ENCODE measurements at places on chromosomes 3 and 15. TPM values are rescaled to one million over a fixed set of nuclear protein-coding genes. Genes with fewer than 3 reads are reported as not detected.

DNA sequence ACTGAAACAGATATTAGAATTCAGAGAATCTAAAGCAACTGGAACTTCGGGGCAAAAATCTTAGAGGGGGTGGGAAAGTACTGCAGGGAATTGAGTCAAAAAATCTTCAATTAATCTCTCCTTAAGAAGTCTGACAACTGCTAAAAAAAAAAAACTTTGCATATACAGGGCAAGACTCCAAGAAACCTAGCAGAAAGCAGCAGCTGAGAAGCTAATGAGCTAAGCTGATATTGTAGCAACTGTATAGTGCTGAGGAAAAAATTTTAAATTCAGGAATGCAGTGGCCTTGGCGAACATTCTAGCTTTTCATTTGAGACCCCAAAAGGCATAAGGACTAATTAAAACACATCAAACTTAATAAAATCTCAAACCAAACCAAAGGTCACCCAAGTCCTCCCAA lies 113.6 kb downstream of the SCAPER start:
- no peak overlapping the region for H3K27ac ChIP-seq
- H3K36me3 ChIP-seq, result peaks cover 13% of the 10 kb centered on the region
- no peak for DNase-seq

DNA sequence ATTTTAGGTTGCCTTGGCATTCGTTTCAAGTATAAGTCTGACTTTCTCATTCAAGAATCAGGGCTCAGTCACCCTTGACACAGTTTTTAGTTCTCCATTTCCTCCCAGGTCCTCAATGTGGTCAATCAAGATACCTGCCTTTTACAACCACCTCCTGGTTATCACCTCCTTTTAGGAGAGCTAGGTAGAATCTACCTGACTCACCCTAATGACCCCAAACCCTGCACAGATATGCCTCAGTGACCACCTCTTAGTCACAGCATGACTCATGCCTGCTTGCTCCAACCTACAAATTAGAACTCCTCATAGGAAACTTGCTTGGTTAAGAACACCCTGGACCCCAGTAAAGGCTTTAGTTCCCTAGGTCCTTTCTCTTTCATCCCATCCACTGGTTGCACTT lies 22.5 kb downstream of the DMXL2 start:
- H3K27ac ChIP-seq, result no peak overlapping the region
- no peaks in the 10 kb centered on the region for H3K36me3 ChIP-seq

Gene HHLA2
- total RNA-seq, result not detected

DNA sequence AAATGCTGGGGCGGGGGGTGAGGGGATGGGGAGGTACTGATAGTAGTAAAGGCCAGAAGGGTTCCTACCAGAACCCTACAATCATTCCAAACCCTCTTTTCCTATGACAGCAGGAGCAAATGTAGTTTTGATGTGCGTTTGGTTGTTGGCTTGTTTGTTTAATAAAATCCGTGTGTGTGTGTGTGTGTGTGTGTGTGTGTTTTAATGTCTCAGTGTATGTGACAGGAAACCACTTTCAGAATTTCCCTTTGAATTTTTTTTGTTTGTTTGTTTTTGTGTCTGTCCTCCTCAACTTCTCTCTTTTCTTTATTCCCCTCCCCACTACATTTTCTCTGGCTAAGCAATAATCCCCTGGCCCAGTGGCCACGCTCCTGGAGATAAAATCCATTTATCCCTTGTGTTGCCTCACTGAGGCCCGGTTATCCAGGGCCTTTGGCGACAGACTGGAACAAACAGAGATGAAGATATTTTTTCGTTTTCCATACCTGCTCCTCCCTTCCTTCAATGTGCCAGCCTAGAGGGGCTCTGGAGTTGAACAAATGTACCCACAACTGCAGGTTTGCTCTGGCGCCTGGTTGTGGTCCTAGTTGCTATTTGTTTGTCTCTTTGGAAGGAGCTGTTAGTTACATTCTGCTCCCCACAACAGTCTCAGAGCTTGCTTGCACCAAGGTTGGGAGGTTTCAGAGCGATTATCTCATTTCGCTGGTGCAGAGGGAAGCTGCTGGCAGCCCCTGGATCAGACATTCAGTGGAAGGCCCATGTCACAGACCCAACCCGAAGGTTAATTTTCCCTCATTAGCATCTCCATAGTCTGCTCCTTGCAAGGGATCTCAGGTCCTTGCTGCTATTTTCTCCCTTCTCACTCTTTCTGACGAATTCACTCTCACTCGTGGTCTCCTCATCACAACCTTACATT lies 17.9 kb downstream of the NR2F2 start:
- peaks cover 85% of the 10 kb centered on the region for H3K4me1 ChIP-seq
- H3K36me3 ChIP-seq, result peaks cover 53% of the 10 kb centered on the region
- no peak for DNase-seq
- H3K4me3 ChIP-seq, result peak overlapping the region; percentile 18
- peak overlapping the region; percentile 67 for H3K27ac ChIP-seq

Gene CHRNA7
- total RNA-seq, result not detected

DNA sequence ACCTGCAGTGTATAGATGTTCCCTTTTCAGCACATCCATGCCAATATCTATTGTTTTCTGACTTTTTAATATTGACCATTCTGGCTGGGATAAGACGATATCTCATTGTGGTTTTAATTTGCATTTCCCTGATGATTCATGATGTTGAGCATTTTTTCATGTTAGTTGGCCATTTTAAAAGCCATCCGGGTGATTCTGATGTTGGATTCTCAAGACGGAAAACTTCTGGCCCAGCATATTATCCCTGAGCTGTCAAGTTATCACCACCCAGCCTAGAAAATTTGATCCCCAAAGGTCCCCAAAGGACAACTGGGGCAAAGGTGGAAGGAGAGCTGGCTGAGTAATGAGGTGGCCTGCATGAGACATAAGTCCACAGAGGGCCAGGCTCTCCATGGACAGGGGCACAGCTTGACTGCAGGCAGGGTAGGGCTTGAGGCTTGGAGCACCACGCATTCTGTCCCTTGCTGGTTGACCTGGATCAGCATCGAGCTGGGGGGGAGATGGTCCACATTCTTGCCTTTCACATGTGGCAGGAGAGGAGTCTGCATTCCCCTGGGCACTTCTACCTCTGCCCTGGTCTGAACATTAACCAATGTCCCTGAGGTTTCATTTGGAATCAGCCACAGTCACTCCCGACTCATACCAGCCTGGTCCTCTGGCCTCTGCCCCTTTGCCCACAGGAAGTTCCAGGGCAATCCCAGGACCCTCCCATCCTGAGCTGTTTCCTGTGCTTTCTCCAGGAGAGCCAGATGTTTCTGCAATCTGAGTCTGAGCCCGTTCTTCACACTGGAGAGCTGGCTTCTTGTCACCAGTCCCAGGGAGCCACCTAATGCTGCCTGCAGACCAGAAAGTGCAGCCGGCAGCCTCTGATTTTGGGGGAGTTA lies 69.2 kb downstream of the ISG20 start:
- H3K36me3 ChIP-seq, result no peaks in the 10 kb centered on the region
- peak; percentile 24 for DNase-seq
- peaks cover 20% of the 10 kb centered on the region for H3K27me3 ChIP-seq
- peak overlapping the region; percentile 73 for H3K27ac ChIP-seq
- peak overlapping the region; percentile 51 for H3K4me3 ChIP-seq
- peaks cover 28% of the 10 kb centered on the region for H3K4me1 ChIP-seq

- peaks cover 19% of the 10 kb centered on the region for H3K4me1 ChIP-seq
- H3K36me3 ChIP-seq, result no peaks in the 10 kb centered on the region
- no peak for DNase-seq
- no peak overlapping the region for H3K4me3 ChIP-seq
- H3K27me3 ChIP-seq, result peaks cover 3% of the 10 kb centered on the region
Measured at GRCh38 chr3:69997631-69998307, 1.8 kb upstream of the SAMMSON start.

Gene LRTM1
- total RNA-seq, result not detected

GRCh38 chr3:191702121-191702520 lies 241.2 kb downstream of the PYDC2 start:
- DNase-seq, result no peak
- H3K36me3 ChIP-seq, result peaks cover 6% of the 10 kb centered on the region
- H3K27me3 ChIP-seq, result no peaks in the 10 kb centered on the region
- H3K4me3 ChIP-seq, result no peak overlapping the region

DNA sequence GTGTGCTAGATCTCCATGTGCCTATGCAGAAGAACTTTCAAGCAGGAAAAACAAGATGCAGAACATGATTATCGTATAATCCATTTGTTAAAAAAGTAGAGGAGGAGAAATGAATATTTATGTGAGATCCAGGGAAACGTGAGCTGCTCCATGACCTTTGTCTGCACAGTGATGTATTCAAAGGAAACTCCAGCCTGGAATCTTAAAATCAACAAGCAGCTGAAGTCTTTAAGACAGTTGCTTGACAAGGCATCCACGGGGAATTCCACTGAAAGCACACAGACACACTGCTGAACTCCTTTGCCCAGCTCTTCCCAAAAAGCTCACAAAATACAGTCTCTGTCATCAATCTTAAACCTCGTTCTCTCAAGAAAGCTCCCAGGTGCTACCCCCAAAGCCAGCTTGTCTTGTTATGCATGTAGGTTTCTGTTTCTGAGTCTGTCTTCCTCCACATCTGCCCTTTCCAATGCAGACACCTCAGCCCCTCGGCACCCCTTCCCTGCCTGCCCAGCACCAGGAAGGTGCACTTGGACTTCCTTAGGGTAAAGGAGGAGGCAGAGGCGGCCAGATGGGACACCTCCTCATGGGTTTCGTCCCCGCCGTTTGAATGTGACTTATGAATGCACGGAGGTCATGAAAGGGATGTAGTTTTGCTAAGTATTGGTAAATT lies 28.7 kb downstream of the LRRK1 start:
- H3K27me3 ChIP-seq, result no peaks in the 10 kb centered on the region
- no peak overlapping the region for H3K4me3 ChIP-seq
- no peak for DNase-seq
- H3K36me3 ChIP-seq, result peaks cover 23% of the 10 kb centered on the region
- H3K4me1 ChIP-seq, result peaks cover 35% of the 10 kb centered on the region

DNA sequence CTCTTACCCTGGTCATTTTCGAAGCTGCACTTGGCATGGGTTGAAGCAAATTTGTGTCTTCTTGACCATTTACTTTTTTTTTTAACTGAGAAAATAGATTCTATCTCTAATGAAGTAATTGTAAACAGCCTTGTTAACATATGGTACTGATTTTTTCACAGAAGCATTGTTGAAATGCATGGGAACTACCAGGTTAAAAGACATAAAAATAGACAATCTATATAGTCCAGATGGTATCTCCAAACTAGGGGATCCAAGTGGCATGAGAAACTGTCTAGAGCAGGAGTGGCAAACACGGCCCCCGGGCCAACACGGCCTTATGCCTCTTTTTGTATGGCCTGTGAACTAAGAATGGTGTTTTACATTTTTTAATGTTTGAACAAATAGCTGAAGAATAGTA lies 41.9 kb downstream of the CACNA1D start:
- no peak overlapping the region for H3K27ac ChIP-seq
- H3K4me1 ChIP-seq, result no peaks in the 10 kb centered on the region
- no peak overlapping the region for H3K4me3 ChIP-seq

DNA sequence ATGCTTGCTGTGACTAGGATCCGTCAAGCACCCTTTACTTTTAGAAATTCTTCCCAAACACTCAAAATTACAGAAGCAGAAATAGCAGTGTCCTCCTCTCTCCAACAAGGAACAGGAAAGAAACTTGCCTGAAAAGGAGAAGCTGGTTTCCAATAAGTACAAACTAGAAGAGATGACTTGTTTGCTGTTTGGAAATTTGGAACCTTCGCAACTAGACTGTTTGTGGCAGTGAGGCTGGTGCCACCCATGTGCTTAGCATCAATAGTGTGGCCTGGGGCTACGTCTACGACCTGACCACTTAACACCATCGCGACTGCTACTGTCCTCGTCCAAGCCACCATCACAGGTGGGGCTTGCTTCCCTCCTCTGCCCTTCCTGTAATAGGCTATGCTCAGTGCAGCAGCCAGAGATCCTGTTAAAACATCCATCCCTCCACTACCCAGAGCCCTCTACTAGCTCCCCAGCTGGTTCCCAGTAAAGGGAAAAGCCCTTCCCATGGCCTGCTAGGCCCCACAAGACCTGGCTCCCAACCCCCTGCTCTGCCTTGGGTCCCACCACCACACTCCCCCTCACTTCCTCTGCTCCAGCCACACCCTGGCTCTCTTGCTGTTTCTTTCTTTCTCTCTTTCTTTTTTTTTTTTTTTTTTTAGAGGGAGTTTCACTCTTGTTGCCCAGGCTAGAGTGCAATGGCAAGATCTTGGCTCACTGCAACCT lies 52.6 kb upstream of the CCR2 start:
- no peak for DNase-seq
- peaks cover 24% of the 10 kb centered on the region for H3K27me3 ChIP-seq
- no peaks in the 10 kb centered on the region for H3K4me1 ChIP-seq
- no peak overlapping the region for H3K4me3 ChIP-seq
- H3K27ac ChIP-seq, result no peak overlapping the region

- H3K27me3 ChIP-seq, result peaks cover 3% of the 10 kb centered on the region
- no peak overlapping the region for H3K4me3 ChIP-seq
- DNase-seq, result no peak
- H3K27ac ChIP-seq, result no peak overlapping the region
- no peaks in the 10 kb centered on the region for H3K36me3 ChIP-seq
Measured at GRCh38 chr3:160018959-160019358, 30.3 kb downstream of the IL12A start.

GRCh38 chr3:46586738-46587246 lies 20.7 kb upstream of the LRRC2 start:
- no peak for DNase-seq
- peaks cover 47% of the 10 kb centered on the region for H3K27me3 ChIP-seq
- H3K4me1 ChIP-seq, result no peaks in the 10 kb centered on the region
- H3K4me3 ChIP-seq, result no peak overlapping the region
- H3K27ac ChIP-seq, result no peak overlapping the region
- no peaks in the 10 kb centered on the region for H3K36me3 ChIP-seq

DNA sequence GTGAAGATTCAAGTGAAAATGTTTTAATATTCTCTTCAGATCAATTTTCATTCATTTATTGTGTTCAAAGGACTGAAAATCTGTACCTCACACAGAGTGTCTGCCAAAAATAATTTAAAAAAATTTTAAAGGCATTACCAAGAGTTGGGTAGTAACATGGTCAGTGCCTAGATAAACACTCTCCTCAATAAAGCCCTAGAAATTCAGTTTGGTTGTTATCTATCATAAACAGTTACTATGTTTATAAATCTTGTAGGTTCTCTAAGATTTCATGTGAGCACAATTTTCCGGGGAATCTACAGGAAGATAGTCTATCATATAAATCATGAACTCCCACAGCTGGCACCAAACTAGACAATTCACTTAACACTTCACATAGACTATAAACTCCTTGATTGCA lies 128.6 kb downstream of the GSK3B start:
- H3K4me1 ChIP-seq, result no peaks in the 10 kb centered on the region
- no peak overlapping the region for H3K27ac ChIP-seq
- no peaks in the 10 kb centered on the region for H3K27me3 ChIP-seq
- no peak overlapping the region for H3K4me3 ChIP-seq

GRCh38 chr3:118548434-118548833 lies 486.2 kb downstream of the IGSF11 start:
- no peaks in the 10 kb centered on the region for H3K27me3 ChIP-seq
- H3K36me3 ChIP-seq, result peaks cover 4% of the 10 kb centered on the region
- H3K4me3 ChIP-seq, result no peak overlapping the region
- H3K4me1 ChIP-seq, result no peaks in the 10 kb centered on the region

- peak; percentile 41 for DNase-seq
- H3K36me3 ChIP-seq, result peaks cover 9% of the 10 kb centered on the region
- H3K27ac ChIP-seq, result peak overlapping the region; percentile 79
- peaks cover 56% of the 10 kb centered on the region for H3K4me1 ChIP-seq
- H3K4me3 ChIP-seq, result peak overlapping the region; percentile 28
Measured at GRCh38 chr15:90364251-90364650, 12.2 kb downstream of the ZNF774 start.

GRCh38 chr15:78076231-78077052 lies 1.1 kb downstream of the TBC1D2B start:
- peaks cover 53% of the 10 kb centered on the region for H3K4me1 ChIP-seq
- no peaks in the 10 kb centered on the region for H3K27me3 ChIP-seq
- DNase-seq, result no peak
- peak overlapping the region; percentile 100 for H3K4me3 ChIP-seq

- no peak overlapping the region for H3K4me3 ChIP-seq
- no peaks in the 10 kb centered on the region for H3K36me3 ChIP-seq
- peaks cover 5% of the 10 kb centered on the region for H3K4me1 ChIP-seq
- no peak overlapping the region for H3K27ac ChIP-seq
- peaks cover 1% of the 10 kb centered on the region for H3K27me3 ChIP-seq
Measured at GRCh38 chr15:45168751-45169551, 18.8 kb downstream of the SHF start.

Data from HFFc6 (cell line).